ENCODE measurements at places on chromosomes 6 and 20.

DNA sequence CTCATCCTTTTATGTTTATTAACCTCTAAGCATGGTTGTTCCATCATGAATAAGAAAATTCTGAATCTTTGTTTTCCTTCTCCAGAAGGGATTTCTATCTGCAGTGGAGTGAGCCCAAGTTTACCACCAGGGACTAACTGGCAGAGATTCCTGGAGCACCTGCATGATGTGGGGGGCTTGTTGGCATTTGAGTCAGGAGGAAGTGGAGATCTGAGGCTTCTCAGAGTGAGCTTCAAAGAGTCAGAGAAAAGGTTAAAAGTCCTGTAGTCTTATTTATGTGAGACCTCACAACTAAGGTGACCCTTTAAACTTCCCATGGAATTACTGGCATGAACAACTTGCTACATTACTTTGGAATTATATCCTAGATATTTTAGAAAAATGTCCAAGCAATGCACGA is 138.1 kb upstream of the SLC24A3 start:
- DNase-seq: no peak

GRCh38 chr20:63692436-63693082 is 3.9 kb upstream of the TNFRSF6B start:
- no peak for DNase-seq

- peak; percentile 54 for DNase-seq
Observed at GRCh38 chr20:48789185-48789668, 38.6 kb downstream of the PREX1 start.

DNA sequence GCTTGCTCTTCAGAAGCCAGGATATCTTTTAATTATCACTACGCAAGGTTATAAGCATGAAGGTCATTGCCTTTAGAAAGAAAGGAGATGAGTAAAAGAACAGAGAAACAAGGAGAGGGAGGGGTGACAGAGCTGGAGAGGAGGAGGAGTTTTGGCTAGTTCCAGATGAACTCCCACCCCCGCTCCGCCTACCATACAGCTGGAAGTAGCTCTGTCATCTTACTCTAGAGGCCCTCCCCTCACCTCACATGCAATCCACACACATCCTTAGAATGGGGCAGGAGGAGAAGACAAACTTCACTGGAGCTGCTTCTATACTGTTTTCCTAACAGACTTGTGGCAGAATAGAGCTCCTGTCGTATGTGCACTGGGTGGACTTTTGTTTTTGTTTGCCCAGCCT is 144.7 kb downstream of the SCML4 start:
- DNase-seq: no peak

DNA sequence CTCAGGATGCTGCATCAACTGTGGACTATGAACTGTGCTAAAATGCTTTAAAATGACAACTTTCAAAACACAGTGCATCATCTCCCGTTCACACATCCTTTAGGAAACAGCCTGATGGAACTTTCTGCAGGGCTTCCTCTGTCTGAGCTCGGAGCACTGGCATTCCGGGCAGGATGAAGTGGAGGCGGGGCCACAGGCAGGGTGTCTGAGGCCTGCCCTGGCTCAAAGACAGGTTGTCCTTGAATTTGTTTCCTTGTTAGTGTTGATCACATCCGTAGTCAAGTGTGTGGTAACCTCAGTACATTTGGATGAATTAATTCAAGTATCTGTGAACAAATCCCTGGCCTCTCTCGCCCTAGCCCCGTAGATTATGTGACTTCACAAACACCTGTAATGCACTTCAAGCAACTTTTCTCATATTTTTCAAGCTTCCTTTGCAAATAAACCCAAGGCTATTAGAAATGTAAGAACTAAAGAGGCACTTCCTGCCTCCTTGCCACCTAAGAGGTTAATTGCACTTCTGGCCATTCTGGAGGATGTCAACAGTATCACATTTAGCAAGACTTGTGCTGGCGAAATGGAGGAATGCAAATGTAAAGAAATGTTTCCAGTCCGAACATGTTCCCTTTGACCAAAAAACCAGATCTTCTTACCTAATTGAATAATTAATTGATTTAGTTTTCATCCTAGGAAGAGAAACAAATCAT is 3.1 kb downstream of the CD93 start:
- DNase-seq: no peak

Measured in GM13977 (cell line).